ENCODE measurements at places on chromosomes 2 and 18.
A peak's percentile ranks its signal among the peaks of the same experiment; 100 is the strongest.

- no peak for DNase-seq
Observed at GRCh38 chr2:71465356-71465755, 12.0 kb downstream of the DYSF start.

- DNase-seq: no peak
Observed at GRCh38 chr18:26745288-26746181, 120.0 kb downstream of the AQP4 start.

- DNase-seq: no peak
Observed at GRCh38 chr2:55809875-55810621, 113.5 kb downstream of the EFEMP1 start.

DNA sequence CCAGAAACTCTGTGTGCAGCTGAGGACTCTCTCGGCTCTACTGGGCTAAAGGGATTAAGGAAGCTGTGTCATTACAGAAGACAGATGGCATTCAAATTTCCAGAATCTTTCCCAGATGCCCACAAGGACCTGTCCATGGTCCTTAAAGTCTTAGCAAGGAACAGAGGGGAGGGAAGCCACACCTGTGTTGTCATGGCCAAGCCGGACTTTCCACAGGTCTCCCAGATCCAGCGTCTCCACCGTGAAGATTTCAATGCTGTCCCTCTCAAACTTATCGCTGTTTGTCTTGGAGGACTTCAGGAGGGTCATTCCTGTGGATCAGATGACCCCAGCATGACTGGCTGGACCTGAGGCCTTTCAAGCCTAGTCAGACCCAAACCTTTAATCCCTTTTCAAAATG, 114.5 kb downstream of the LOXHD1 start:
- no peak for DNase-seq

GRCh38 chr18:63603772-63604171, 16.6 kb downstream of the SERPINB13 start:
- no peak for DNase-seq

- no peak for DNase-seq
Observed at GRCh38 chr18:31190919-31191318, 28.3 kb upstream of the DSC1 start.

DNA sequence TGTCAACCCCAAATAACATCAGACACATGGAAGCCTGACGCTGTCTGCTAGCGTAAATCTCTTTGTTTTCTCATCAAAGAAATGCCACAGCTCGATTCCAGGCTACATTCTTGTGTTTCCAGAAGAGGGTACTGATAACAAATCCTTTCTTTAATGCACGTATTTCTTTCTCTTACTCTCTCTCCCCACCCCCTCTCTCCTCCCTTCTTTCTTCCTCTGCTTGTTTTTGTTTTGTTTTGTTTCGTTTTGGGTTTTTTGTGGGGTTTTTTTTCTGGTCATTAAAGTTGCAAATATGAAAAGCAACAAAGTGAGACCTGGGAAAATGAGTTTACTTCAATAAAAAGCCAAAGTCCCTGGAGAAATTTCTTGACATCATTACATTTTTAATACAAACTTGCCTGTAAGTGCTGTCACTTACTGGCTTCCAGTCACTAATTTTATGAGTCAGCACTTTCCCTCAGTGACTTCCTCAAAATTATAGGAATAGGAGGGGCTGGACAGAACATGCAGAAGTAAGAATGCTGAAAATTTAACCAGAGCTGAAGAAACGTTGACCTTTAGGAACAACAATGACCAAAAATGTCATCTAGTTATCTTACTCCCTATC, 106.7 kb upstream of the NABP1 start:
- peak; percentile 21 for DNase-seq

GRCh38 chr18:28559511-28559910, 382.6 kb upstream of the CDH2 start:
- DNase-seq: no peak

DNA sequence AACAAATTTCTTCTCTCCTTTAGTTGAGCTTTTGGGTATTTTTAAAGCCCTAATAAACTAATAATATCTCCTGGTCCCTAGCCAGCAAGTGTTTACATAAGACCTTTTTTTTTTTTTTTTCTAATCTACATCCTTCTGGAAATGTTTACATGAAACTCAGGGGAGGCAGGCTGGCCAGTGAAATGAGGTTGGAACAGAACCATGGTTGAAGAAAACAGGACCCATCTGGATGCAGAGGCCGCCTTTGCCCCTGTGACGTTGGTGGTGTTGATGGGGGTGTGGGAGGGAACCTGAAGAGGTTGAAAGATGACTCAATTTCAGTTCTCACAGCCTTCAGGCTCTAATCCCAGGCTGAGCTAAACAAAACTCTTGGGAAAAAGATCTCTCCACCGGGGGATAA, 118.5 kb downstream of the NRP2 start:
- DNase-seq: peak; percentile 35

DNA sequence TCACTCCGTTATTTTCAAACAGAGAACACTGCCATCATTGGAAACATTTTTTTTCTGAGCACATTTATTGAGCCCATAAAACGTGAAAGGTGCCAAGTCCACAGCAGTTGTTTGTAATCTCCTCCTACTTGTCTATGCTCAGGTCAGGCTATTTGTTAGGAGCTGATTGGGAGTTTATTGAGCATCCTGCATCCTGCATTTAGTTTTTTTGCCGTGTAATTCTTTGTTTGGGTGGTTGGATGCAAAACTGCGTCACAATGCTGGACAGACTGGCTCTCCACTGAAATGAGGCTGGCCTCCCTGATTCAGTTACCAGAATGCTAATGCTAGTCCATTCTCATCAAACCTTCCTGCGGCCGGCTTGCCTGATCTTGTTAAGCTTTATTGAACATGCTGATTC, 71.4 kb downstream of the RAPGEF4 start:
- DNase-seq: no peak

- DNase-seq: no peak
Observed at GRCh38 chr2:84840306-84840705, 40.6 kb downstream of the TRABD2A start.

DNA sequence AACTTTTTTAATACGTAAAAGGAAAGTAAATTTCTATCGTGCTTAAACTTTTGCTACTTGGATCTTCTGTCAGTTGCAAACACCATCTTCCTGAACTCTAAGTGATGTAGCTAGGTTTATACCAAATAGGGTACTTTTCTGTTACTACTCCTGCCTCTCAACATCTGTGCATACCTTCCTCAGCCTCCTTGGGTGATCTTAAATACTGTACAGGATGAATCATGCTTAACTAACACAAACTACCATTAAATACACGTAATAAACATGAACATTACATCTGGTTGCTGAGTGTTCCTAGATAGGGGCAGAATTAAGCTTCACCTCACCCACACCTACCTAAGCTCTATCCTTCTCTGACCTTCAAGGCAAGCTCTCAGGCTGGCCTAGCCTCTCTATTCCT, 398.0 kb downstream of the TXNL1 start:
- no peak for DNase-seq

- no peak for DNase-seq
Observed at GRCh38 chr2:110869472-110870446, 137.4 kb downstream of the ACOXL start.

GRCh38 chr2:207617011-207617671, 8.1 kb downstream of the METTL21A start:
- peak; percentile 72 for DNase-seq

DNA sequence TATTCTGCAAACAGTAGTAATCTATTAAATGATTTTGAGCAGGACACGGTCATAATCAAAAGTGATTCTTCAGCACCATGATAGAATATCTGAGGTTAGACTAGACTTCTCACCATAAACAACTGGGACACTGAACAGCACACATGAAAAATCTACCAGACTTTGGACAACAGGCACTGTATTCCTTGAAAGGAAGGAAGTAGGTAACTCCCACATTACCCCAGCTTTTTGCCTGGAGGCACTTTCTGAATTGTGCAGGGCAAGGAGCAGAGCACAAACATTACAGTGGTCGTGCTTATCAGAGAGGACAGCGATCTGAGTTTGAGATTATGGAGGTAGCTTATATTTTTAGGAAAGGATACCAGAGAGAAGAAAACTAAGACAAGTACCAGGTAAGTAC, 25.3 kb upstream of the IL1RL1 start:
- DNase-seq: no peak

DNA sequence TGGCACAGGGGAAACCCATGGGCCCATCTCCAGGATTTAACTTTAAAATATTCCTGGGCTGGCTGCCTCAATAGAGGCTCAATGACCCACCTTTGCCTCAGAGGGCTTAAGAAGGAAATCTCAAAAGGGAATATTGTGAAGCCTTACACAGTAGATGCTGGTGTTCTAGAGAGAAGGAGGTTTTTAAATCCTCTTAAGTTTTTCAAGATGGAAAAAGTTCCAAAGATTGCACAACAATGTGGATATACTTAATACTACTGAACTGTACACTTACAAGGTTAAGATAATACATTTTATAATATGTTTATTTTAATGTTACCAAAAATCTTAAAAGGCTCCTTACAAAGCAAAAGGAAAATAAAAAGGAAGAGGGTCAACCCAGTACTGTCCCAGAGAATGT, 54.9 kb upstream of the LCLAT1 start:
- DNase-seq: no peak

GRCh38 chr2:101517758-101518271, 42.9 kb upstream of the RFX8 start:
- no peak for DNase-seq

GRCh38 chr2:9703701-9704221, 73.0 kb upstream of the YWHAQ start:
- peak; percentile 70 for DNase-seq

DNA sequence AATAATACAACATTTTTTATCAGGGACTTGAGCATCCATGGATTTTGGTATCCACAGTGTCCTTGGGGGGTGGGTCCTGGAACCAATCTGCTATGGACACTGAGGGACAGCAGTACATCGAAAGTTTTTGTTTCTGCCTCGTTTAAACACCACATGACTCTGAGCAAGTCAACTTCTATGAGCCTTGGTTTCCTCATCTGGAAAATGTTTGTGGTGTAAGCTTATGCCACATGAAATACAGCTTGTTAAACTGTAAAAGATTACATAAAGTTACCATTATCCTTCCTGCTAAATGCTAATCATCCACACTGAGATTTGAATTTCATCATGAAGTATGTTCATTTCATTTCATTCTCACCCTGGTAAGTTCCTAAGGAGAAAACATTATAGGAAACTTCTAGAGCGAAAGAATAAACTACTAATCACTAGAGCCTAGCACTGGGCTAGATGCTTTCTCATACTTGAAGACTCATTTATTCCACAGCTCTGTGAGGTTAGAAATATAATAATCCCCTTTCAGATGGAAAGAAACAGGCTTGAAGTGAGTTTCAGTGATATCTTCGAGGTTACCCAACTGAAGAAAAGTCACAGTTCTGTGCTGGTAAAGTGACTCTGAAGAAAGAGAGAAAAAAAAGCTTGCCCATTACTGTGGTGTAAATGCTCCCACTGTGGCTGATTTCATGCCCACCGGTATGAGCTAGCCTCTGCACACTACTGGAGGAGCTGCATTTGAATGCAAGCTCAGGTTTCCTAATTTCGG, 29.2 kb downstream of the MCFD2 start:
- no peak for DNase-seq

All from smooth muscle cell of the brain vasculature (primary cell).